ENCODE measurements at places on chromosomes 6 and 20.

- no peak for DNase-seq
These were observed 174.7 kb downstream of the OTOR start for GRCh38 chr20:16922834-16923233.

DNA sequence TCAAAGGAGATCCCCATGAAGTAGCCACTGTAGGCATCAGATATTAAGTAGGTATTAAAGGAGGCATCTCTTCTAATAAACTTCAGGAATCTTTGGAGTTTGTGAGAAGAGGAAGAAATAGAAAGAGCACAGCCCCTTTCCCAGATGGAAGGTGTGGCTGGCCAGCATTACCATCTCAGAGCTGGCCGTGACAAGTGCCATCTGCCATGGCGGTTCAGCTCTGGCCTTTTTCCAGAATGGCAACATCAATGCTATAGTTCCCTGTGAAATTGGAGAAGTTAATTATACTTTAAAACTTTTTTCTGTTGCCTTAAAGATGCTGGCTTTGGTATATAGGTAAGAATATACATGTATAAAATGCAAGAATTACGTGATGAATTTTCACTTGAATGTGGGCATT lies 51.9 kb upstream of the MCUR1 start:
- DNase-seq, result no peak

GRCh38 chr20:53736757-53737395 lies 143.2 kb upstream of the ZNF217 start:
- no peak for DNase-seq

- no peak for DNase-seq
These were observed 174.9 kb downstream of the ANKRD60 start for GRCh38 chr20:58053391-58054055.

DNA sequence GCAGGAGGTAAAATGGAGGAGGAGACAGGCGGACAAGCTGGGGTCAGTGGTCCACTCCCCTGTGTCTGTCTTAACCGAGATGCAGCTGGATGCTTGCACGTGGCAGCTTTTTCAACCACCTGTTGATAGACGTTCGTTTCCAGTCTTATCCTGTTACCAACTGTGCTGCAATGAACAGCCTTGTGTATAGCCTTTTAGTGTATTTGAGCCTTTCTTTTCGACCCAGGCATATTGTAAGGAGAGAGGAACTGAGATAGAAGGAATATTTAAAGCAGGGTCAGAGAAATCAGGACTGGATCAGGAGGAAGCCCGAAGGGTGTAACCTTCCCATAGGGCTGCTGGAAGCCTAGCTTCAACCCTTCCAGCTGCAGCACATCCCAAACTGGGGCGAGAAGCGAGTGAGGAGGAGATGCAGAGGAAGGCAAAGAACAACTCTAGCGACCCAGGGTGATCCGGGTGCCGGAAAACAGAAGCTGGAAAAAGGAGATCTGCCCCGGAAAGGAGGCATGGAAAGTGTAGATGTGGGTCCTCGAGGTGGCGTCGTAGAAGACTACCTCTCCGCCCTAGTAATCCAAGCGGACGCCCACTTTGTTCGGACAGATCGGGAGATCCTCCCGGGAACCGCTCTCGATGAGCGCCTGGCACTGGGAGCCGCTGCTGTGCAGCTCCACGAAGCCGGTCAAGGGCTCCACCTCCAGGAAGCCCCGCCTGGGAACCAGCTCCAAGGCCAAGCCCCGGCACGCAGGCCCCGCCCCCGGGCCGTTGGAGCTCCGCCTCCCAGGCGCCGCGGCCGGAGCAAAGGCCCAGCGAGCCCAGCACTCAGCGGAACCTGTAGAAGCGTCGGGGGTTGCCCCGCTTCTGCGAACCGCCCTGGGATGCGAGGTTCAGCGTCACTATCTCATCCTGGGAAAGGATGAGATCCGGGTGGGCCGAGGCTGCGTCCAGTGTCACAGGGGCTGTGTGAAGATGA lies 11.2 kb downstream of the TRIM31 start:
- DNase-seq, result peak; percentile 88

DNA sequence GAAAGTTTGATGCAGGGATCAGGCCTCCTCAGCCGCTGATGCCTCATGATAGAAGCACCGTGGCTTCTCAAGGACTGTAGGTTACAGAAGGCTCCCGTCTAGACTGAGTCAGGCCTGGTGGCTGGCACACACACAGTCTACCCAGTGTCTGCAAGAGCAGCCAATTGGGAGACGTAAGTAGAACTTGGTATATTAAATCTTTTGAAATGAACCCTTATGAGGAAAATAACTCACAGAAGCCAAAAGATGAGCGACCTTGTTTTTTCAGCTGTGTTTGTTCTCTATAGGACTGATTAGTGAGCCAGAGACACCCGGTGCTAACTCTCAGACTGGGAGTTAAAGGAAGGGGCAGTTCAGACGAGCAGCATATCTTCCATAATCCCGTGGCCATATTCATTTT lies 5.9 kb upstream of the PDE10A start:
- no peak for DNase-seq

GRCh38 chr20:23201658-23202057 lies 115.5 kb upstream of the CD93 start:
- no peak for DNase-seq

GRCh38 chr6:106599440-106599839 lies 29.9 kb downstream of the RTN4IP1 start:
- no peak for DNase-seq

DNA sequence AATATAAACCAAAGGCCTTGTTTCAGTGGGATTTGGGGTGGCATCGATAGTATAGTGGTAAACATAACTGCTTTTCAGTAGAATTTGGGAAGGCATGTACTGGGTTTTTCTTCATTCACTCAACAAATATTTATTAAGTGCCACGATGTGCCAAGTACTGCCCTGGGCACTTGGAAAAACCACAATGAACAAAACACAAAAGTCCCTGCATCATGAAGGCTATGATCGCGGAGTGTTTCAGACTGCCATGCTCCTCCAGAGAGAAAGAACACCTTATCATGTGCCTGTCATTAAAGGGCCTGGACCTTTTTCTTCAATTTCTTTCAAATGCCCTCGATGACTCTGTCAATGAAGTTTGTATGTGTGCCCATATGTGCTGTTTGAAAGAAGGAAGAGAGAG lies 59.2 kb upstream of the CEP85L start:
- no peak for DNase-seq

DNA sequence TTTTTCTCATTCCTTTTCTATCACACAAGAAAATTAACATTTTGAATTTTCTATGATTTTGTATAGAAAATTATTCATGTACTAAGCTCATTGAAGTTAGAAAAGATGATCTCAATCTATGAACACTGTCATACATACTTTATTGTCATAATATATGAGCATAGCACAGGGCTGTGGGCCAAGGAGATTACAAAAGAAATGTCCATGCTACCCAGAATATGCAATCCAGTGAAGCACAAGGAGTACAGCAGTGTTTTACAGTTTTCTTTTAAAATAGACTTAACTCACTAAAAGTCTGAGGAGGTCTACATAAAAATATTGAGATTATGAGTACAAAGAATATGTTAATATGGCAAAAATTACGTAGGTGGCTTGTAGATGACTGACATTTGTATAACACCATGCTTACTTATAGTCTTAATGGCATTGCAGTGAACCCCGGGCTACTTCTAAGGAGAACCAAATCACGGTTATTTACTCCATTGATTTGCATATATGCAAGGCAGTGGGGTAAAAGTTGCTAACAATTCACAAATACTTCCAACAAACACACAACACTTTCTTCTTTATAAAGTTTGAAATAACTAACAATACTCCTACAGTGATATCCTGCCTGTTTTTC lies 257.1 kb downstream of the BCKDHB start:
- DNase-seq, result no peak

DNA sequence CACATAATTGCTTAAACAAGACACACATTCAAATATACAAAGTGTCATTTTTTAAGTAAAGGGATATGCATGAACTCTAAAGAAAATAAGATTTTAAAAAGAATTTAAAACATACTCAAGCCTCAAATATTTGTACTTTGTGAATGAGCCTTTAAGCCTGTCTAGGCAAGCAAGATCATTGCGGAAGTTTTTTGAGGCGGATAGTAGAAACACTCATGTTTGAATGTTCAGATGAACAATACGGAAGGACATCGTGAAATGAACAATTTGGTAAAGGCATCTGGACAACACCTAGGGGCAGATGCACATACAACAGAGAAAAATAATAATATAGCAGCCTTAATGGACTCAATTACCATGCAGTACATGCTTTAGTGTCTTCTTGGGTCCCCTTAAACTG lies 928.9 kb downstream of the TFAP2A start:
- DNase-seq, result no peak

DNA sequence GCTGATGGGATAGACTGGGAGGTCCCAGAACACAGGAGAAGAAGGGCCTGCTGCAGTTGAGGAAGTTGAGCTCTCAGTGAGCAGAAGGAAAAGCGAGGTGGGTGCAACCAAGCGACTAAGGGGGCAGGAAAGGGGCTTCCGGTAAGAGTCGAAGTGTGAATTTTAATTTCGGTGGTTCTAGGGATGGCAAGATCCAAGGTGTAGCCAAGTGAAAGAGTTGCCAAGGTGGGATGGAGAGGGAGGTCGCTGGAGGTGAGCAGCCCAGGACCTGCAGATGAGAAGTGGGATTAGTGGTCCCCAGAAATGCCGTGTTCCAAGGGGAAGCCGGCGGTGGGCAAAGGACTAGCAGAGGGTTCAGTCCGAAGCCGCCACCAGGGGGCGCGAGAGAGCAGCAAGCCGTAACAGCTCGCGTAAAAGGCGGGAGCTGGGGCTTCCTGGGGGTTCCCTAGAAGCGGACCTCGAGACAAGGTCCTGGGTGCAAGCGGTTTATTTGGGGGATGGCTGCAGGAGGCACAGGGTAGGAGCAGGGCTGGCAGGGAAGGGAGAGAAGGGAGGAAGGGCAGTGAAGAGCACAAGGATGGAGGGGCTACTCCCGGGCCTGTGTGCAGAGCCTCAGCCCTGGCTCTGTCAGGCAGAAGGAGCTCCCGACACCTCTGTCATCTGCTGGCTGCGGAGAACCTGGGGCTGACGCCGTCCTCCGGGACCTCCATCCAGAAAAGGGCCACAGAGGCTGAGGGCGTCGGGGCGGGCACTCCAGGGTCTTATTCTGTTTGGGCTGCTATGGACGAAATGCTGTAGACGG lies 103.6 kb downstream of the PAX1 start:
- peak; percentile 3 for DNase-seq

GRCh38 chr20:60142587-60142986 lies 184.4 kb downstream of the CDH26 start:
- no peak for DNase-seq

DNA sequence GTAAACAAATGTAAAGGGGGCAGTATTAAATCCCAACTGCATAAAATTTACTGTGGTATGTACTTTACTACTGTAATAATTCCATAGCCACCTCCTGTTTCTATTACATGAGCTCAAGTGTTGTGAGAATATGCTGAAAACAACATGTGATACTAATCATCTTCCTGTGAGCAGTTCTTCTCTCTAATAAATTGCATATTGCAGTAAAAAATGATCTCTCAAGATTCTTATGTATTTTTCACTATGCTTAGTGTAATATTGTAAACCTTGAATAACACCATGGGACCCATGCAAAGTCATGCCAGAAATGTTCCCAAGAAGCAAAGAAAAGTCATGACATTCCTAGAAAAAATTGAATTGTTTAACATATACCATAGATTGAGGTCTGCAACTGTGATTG lies 133.0 kb upstream of the ATXN1 start:
- DNase-seq, result no peak

DNA sequence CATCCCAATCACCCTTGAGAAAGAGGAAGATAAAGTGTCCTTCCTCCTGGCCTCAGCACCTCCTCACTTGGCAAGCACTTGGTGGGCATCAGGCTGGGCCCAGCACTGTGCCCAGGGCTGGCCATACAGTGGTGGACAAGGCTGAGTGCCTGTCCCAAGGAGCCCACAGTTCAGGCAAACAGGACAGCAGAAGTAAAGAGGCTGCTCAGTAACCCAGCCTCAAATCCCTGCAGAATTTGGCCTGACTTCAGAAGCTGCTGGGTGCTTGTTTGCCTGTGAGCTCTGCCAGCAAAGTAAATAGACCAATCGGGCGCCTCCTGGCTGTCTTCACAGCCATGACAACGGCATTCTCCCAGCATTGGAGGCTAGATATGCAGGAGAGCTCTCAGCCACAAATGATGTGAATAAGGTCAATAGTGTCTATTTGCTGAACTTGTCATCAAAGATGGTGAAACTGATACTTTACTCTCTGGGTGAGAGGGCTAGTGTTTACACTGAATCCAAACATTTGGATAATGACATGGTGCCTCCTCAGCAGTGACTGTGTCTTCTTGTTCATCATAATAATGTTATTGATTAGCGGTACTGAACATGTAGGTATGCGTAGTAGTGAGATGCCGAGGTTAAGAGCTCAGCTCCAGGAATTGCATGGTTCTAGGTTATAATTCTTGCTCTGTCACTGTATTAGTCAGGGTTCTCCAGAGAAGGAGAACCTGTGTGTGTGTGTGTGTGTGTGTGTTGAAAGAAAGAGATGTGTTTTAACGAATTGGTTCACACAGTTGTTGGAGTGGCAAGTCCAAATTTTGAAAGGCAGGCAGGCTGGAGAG lies 36.9 kb upstream of the FANCE start:
- DNase-seq, result peak; percentile 94

GRCh38 chr20:42862446-42862845 lies 327.3 kb downstream of the PTPRT start:
- no peak for DNase-seq

- DNase-seq, result peak; percentile 38
These were observed 65.5 kb downstream of the PTPRT start for GRCh38 chr20:43124241-43124640.

DNA sequence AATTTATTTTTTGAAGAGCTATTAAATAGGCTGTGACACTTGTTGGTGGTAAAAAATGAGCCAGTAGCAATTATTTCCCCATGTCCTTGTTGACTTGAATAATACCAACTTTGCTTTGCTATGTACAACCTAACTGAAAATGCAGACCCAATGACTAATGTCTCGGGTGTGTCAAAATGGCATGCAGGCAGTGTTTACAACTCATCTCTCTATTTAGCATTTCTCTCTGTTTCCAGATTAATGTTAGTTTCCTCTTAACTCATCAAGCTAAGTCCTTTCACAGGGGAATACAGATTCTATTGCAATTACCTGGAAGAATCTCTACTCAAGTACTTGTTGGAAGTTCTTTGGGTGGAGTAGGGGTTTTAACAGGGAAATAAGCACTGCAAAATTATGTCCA lies 504.4 kb downstream of the BCKDHB start:
- DNase-seq, result no peak

DNA sequence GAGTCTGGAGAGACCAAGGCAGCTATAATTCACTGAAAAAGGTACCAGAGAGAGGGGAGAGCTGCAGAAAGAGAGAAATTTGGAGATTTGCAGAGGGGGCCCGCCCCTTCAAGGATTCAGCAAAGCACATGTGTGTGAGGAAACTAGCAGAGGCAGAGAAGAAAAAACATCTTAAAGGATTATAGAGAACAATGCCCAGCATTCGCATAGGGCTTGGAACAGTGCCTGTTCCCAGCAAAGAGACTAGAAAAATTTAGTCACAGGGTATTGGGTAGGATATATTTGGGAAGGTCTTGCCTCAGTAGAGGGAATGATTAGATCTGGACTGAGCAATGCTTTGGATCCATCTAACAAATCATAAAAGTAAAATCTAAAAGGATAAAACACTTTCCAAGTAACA lies 44.0 kb downstream of the SRPK1 start:
- no peak for DNase-seq

- no peak for DNase-seq
These were observed 25.1 kb downstream of the FKBP1C start for GRCh38 chr6:63236398-63236817.
